ENCODE measurements at places on chromosomes 1 and 21. TPM values are rescaled to one million over a fixed set of nuclear protein-coding genes. Genes with fewer than 3 reads are reported as not detected.

The THEM5 gene
- not detected for polyA plus RNA-seq

The GIPC2 gene
- polyA plus RNA-seq, result 2.5 TPM

The FCER1G gene
- 40.0 TPM for polyA plus RNA-seq

DNA sequence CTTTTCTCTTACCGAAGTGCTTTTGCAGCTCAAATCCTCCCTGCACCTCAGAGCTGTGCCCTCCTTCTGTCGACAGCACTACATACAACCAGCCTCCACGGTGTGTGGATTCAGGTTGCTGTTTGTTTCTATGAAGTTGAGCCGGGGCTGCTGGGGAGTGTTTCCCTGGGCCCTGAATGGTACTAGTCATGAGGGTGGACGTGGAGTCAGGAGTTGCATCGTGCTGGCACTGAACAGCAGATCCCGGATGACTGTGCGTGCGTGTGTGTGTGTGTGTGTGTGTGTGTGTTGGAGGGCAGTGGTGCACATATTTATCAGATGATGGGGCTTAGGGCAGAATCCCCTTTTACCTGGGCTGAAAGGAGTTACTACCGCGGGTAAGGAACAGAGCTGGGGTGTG is 47.0 kb downstream of the ACTL8 start:
- no peaks in the 10 kb centered on the region for H3K36me3 ChIP-seq
- H3K4me1 ChIP-seq, result no peaks in the 10 kb centered on the region
- DNase-seq, result no peak
- H3K4me3 ChIP-seq, result no peak overlapping the region
- no peaks in the 10 kb centered on the region for H3K27me3 ChIP-seq

GRCh38 chr1:201341377-201341776 is 36.1 kb downstream of the TNNT2 start:
- H3K27ac ChIP-seq, result no peak overlapping the region
- H3K4me3 ChIP-seq, result no peak overlapping the region
- H3K4me1 ChIP-seq, result peaks cover 3% of the 10 kb centered on the region
- no peaks in the 10 kb centered on the region for H3K27me3 ChIP-seq
- H3K36me3 ChIP-seq, result no peaks in the 10 kb centered on the region

DNA sequence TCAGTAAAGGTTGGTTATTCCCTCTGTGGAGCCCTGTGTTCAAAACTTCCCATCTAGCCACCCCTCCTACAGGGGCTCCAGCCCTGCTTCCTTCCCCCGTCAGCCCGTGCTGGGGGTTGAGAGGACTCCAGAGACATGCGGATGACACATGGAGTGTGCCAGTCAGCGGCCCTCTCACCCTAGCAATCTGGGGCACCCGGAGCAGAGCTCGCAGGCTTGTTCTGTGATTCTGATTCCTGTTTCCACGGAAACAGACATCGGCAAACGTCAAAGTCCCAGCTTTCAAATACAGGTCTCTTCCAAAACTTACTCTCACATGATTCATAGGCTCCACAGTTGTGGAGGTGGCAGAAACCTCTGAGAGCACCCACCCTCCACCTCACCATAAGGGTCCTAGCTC is 9.8 kb upstream of the SSBP3 start:
- H3K27ac ChIP-seq, result no peak overlapping the region
- DNase-seq, result no peak
- H3K27me3 ChIP-seq, result no peaks in the 10 kb centered on the region
- no peaks in the 10 kb centered on the region for H3K36me3 ChIP-seq

DNA sequence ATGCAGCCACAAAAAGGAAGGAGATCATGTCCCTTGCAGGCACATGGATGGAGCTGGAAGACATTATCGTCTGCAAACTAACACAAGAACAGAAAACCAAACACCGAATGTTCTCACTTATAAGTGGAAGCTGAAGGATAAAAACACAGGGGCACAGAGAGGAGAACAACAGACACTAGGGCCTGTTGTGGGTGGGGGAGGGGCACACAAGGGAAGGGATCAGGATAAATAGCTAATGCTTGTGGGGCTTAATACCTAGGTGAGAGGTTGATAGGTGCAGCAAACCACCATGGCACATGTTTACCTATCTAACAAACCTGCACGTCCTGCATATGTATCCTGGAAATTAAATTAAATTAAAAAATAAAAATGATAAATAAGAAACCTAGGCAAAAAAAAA is 969.9 kb downstream of the TTLL7 start:
- DNase-seq, result no peak
- H3K4me3 ChIP-seq, result no peak overlapping the region
- H3K4me1 ChIP-seq, result peaks cover 3% of the 10 kb centered on the region
- H3K27me3 ChIP-seq, result no peaks in the 10 kb centered on the region
- H3K36me3 ChIP-seq, result no peaks in the 10 kb centered on the region

DNA sequence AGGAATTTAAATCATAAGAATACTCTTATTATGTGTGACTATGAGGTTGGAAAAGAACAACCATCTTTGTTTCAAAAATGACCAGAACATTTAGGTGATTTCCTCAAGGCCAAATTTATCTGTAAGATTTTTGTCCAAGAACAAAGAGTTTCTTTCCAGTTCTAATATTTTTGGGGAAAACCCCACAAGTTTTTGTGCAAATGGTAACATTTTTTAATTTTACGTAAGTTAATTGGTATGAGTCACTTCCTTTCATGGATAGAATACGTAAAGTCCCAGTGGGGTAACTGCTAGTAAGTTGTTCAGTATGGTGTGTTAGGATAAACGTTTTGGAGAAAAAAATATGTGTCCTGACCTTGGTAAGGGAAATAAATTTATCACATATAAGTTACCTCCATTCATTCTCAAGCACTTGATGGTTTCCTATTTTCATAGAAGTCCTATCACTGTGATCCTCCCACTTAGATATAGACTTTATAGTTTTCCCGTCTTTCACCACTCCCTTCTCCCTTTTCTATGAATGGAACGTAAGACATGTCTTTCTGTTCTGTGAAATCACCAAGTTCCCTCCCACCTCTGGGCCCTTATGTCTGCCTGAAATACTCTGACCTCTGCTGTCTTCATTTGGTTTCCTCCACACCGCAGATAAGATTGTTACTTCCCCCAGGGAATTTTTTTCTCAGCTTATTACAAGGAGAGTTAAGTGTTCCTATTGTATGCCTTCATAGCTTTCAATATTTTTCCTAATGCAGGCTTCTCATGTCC is 34.9 kb upstream of the TSNAX start:
- no peak overlapping the region for H3K27ac ChIP-seq
- no peaks in the 10 kb centered on the region for H3K36me3 ChIP-seq
- H3K27me3 ChIP-seq, result no peaks in the 10 kb centered on the region
- H3K4me1 ChIP-seq, result peaks cover 6% of the 10 kb centered on the region

- no peak for DNase-seq
- H3K36me3 ChIP-seq, result no peaks in the 10 kb centered on the region
- H3K4me1 ChIP-seq, result no peaks in the 10 kb centered on the region
- H3K27me3 ChIP-seq, result no peaks in the 10 kb centered on the region
- no peak overlapping the region for H3K4me3 ChIP-seq
Observed at GRCh38 chr1:105632342-105633196, 1423.9 kb upstream of the PRMT6 start.
